ENCODE measurements at places on chromosomes 12 and 14. TPM values are rescaled to one million over a fixed set of nuclear protein-coding genes. Genes with fewer than 3 reads are reported as not detected.

The ARG2 gene
- total RNA-seq: 5.2 TPM

The RIPK3 gene
- not detected for total RNA-seq

The ENDOU gene
- 0.37 TPM for total RNA-seq

The TRPV4 gene
- not detected for total RNA-seq

The DHRS4L2 gene
- 19.4 TPM for total RNA-seq

The SMIM41 gene
- not detected for total RNA-seq

The C12orf42 gene
- total RNA-seq: not detected

The GON7 gene
- total RNA-seq: 38.9 TPM

The C1S gene
- 21.9 TPM for total RNA-seq

The COCH gene
- total RNA-seq: 27.8 TPM

The KRT74 gene
- total RNA-seq: not detected

The NUAK1 gene
- 13.4 TPM for total RNA-seq

The CYP46A1 gene
- total RNA-seq: not detected

The ABCD2 gene
- total RNA-seq: not detected

The PRR4 gene
- 2.2 TPM for total RNA-seq

The GPR68 gene
- total RNA-seq: not detected

The TPPP2 gene
- not detected for total RNA-seq

The PPFIBP1 gene
- 75.1 TPM for total RNA-seq

The DHH gene
- 0.07 TPM for total RNA-seq

The OR6C3 gene
- total RNA-seq: not detected

The KRT83 gene
- total RNA-seq: 1.4 TPM

The SYCP3 gene
- total RNA-seq: 0.14 TPM

The CLEC6A gene
- not detected for total RNA-seq

The SYT10 gene
- not detected for total RNA-seq

The MAGOHB gene
- 41.6 TPM for total RNA-seq

The SDSL gene
- total RNA-seq: 2.5 TPM

The TSPAN19 gene
- total RNA-seq: 0.10 TPM

The E2F7 gene
- 8.7 TPM for total RNA-seq

The KLHL33 gene
- not detected for total RNA-seq

The GPD1 gene
- total RNA-seq: not detected

The CNTN1 gene
- total RNA-seq: 45.0 TPM

The HOXC13 gene
- total RNA-seq: 4.4 TPM

The ING4 gene
- total RNA-seq: 16.3 TPM

The RD3L gene
- not detected for total RNA-seq

The WDHD1 gene
- total RNA-seq: 13.6 TPM

The GPRC5A gene
- total RNA-seq: 94.6 TPM

The PTPRB gene
- total RNA-seq: 1.0 TPM

The INSM2 gene
- total RNA-seq: not detected

The CD163 gene
- total RNA-seq: not detected

The AQP6 gene
- 0.17 TPM for total RNA-seq

The TMEM117 gene
- 3.6 TPM for total RNA-seq

The AMDHD1 gene
- 15.6 TPM for total RNA-seq

The USP44 gene
- total RNA-seq: not detected

The PTPRO gene
- total RNA-seq: not detected

The RAB21 gene
- 33.5 TPM for total RNA-seq

The KRT73 gene
- total RNA-seq: not detected

Data from NCI-H460 (cell line).